ENCODE measurements at places on chromosomes 1 and 21. TPM values are rescaled to one million over a fixed set of nuclear protein-coding genes. Genes with fewer than 3 reads are reported as not detected.

CYP4A11 gene
- polyA plus RNA-seq = 0.14 TPM

TNNT2 gene
- 94.9 TPM for polyA plus RNA-seq

ZNF695 gene
- polyA plus RNA-seq = 0.11 TPM

CLEC20A gene
- 0.23 TPM for polyA plus RNA-seq

ARPC5 gene
- 104 TPM for polyA plus RNA-seq

WNT2B gene
- polyA plus RNA-seq = 9.1 TPM

PROX1 gene
- 1.4 TPM for polyA plus RNA-seq

TTC22 gene
- 1.0 TPM for polyA plus RNA-seq

TCHHL1 gene
- not detected for polyA plus RNA-seq

SNRPE gene
- 90.4 TPM for polyA plus RNA-seq

LAD1 gene
- 14.6 TPM for polyA plus RNA-seq

CNIH3 gene
- 2.1 TPM for polyA plus RNA-seq

MEGF6 gene
- polyA plus RNA-seq = 23.5 TPM

SLFNL1 gene
- 0.24 TPM for polyA plus RNA-seq

- no peak for DNase-seq
Measured at GRCh38 chr1:169860187-169860586, 33.5 kb downstream of the SCYL3 start.

- DNase-seq = no peak
Measured at GRCh38 chr1:196545222-196545621, 63.0 kb downstream of the KCNT2 start.

- DNase-seq = no peak
Measured at GRCh38 chr1:37134599-37134998, 100.3 kb upstream of the GRIK3 start.

DNA sequence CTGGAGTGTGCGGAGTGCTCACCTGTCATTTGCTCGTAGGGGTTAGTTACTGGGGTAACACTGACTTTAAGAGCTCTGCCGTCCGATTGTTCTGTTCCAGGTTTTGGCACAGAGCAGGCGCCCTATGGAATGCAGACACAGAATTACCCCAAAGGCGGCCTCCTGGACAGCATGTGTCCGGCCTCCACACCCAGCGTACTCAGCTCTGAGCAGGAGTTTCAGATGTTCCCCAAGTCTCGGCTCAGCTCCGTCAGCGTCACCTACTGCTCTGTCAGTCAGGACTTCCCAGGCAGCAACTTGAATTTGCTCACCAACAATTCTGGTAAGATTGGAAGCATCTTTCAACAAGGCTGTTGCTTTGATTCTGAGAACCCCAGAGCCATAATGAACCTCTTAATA lies 12.6 kb downstream of the ETS2 start:
- DNase-seq = no peak

GRCh38 chr21:41667136-41667535 lies 99.7 kb downstream of the RIPK4 start:
- DNase-seq = no peak

DNA sequence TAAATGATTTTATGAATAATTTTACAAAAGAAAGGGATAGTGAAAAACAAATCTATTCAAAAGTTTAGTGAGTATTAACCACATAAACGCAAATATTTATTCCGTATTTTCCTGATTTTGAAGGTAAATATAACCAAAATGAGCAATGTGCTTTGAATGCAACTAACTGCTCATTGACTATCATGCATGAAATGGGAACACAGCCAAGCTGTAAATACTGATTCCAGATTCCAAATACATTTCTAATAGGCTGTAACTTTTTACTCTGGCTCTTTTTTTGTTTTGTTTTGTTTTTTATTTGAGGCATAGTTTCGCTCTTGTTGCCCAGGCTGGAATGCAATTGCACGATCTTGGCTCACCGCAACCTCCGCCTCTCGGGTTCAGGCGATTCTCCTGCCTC lies 41.8 kb downstream of the SELENOF start:
- no peak for DNase-seq

- DNase-seq = no peak
Measured at GRCh38 chr1:30403726-30404125, 319.7 kb downstream of the MATN1 start.

- no peak for DNase-seq
Measured at GRCh38 chr21:34814529-34814951, 145.7 kb downstream of the CLIC6 start.

DNA sequence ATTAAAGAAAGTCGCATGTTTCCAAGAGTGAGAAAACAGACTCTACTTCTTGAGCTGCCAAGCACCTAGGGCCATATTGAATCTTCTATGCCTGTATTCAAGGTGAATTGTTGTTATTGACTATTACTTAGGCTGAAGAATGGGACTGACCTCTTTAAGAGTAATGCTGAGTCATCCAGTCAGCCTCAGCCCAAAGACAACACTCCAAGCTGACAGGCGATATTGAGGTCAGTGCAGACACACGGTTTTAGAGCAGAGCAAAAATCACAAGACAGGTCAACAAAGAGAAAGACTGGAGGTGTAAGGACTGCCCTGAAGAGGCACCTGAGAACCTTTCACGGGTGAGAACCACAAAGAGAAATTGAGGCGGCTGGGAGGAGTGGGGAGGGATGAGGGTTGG lies 146.9 kb downstream of the MIS18A start:
- no peak for DNase-seq

DNA sequence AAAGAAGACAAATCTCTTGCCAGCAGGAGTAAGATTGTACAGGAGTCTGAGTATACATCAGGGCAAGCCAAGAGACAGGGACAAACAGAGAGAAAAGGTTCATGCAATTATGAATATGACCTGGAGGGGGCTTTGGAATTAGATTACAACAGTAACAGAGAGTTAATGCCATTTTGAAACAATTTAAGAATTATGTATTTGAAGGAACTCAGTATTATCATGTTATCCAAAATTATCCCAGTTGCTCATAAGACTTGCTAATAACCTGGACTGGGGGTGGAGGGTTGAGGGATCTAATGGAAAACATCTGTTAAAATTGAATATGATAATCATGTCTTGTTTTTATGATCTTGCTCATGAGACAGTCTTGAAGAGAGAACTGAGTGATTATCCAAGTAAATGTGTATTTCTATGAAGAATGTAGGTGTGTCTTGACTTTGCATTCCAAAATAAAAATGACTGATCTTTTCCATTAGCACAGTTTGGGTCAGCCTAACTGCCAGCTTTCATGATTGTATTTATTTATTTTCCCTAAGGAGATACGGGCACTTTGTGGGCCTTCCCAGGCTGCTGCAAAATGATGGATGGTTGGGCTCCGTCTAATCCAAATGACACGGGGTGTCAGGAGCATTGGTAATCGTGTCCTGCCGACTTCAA lies 117.7 kb downstream of the ERG start:
- no peak for DNase-seq

GRCh38 chr1:69455718-69456117 lies 112.0 kb upstream of the LRRC7 start:
- no peak for DNase-seq

GRCh38 chr1:184302346-184302745 lies 84.5 kb upstream of the C1orf21 start:
- DNase-seq = no peak

DNA sequence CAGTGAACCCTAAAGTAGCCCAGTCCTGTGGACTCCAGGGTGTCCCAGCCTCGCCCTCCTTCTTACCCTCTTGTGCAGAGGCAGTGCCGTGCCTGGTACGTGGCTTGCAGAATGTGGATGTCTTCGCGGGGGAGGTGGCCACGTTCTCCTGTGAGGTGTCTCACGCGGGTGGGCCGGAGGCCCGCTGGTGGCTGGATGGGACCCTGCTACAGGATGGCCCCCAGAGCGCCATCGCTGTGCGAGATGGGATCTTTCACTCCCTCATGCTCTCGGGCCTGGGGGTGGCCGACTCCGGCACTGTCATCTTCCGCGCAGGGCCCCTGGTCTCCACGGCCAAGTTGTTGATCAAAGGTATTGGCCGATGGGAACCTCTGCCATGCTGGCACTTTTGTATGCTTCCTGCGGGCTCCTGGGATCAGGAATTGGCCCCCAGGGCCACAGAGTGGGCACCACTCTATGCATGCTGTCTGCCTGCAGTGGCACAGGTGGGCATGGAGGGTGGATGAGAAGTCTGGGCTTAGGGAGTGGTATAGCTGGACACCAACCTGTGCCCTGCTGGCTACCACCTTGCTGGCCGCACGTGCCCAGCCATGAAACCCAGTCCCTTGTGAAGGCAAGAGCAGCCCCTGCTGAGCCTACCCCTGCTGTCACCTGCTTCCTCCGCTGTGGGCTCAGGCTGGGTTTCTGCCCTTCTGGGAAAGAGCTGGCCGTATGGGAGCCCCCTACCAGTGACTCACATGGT lies 92.9 kb downstream of the TRIM11 start:
- DNase-seq = no peak
